ENCODE measurements at places on chromosomes 7 and 10.

GRCh38 chr10:31288962-31289361 is 30.1 kb upstream of the ZEB1 start:
- peak; percentile 79 for ATAC-seq

GRCh38 chr7:333393-333764 is 43.4 kb downstream of the FOXL3 start:
- peak; percentile 41 for ATAC-seq

DNA sequence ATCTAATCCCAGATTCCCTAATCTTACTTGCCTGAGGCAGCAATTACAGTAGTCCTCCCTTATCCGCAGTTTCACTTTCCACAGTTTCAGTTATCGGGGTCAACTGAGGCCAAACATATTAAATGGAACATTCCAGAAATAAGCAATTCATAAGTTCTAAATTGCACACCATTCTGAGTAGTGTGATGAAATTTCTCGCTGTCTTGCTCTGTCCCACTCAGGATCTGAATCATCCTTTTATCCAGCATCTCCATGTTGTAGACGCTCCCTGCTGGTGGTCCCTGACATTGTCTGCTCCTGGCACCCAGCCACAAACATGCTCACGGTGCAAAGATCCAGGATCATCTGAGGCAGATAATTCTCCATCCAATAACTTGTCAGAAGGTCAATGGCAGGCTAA is 128.7 kb upstream of the CXCL12 start:
- ATAC-seq = no peak

DNA sequence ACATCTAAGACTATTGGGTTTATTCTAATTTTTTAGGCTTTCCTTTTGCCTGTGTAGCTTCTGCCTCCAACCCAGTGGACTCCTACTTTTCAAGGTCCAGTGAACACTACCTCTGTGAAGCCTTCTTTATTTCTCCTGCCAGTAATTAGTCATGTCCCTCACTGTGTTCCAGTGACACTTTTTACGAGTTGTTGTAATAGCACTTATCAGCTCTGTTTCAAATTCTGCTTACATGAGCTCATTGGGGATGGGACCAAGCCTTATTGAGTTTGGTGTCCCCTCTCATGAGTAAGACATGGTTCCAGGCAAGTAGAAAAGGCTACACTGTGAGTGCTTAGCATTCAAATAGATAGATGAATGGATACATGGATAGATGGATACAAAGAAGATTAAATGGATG is 184.6 kb downstream of the HIBADH start:
- ATAC-seq = no peak

DNA sequence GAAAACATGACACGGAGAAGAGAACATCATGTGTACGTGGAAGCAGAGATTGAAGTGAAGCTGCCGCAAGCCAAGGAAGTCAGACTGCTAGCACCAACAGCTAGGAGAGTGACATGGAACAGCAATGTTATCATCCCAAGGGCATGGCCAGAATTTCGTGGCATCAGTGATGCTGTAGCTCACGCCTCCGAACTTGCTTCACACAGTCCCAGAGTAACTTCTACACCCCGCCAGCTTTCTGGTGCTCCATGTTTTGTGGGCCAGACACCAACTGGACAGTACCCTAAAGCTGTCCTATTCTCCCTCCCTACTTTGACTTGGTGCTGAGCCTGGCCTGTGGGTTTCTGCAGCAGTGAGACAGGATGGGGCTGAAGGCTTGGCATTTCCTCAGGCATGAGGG is 33.0 kb upstream of the EMX2 start:
- no peak for ATAC-seq

- ATAC-seq = no peak
Measured at GRCh38 chr10:74223755-74224529, 72.9 kb downstream of the ADK start.

DNA sequence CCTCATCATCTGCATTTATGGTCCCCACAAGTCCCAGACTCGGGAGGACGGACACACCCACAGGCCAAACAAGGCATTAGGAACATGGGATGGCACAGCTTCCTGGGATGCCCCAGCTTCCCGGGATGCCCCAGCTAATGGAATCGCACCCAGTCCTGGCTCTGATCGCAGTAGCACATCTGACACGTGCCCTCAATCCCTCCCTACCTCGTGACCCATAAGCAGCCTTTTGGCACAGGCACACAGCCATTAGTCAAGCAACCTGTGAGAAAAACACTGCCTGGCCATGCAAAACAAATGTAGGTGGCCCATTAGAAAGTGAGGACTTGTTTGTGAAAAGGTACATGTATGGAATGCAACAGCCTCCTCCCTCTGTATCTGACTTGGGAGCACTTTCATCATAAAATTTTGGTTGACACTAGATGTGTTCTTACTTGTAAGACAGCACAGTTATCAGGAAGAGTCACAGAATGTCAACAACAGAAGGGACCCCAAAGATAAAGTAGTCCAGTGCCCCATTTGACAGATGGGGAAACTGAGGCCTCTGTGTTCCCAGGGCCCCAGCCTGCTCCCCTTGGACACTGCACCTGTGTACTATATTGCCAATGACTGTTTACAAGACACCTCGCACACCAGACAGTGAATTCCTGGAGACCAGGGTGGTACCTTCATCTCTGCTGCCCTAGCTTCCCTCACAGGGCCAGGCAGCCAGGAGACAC is 34.4 kb downstream of the DLG5 start:
- no peak for ATAC-seq

DNA sequence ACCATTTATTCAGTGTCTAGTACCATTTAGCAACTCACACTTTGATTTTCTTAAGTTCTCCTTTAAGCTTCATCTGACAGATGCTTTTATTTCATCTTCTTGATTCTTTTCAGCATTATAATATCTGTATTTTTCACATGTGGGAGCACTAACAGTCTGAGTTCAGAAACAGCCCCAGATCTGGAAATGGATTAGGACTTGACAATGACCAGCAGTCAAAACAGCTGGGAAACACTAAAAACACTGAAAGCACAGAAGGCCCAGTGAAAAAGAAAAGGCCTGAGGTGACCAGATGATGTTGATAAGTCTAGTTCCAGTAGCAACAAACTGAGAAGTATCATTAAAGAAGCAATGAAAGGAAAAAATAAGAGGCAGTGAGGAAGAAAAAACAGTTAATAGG is 304.7 kb upstream of the MYO3A start:
- ATAC-seq = no peak

DNA sequence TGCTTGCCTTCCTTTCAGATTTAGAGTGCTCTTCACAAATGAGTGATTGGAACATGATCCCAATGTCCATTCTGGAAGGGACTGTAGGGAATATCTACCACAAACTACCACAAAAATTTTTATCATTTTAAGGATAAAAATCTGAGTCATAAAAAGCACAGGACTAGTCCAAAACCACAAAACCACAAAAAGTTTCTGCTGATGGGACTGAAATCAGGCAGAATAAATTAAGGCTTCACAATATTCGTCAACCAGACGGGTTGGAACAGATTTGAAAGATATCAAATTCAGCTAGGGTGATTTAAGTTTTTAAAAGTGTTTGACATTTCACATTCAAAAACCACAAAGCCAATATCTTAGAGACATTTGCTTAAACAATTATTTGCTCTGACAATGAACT is 100.1 kb upstream of the PTN start:
- no peak for ATAC-seq

- no peak for ATAC-seq
Measured at GRCh38 chr7:5143106-5143505, 46.9 kb upstream of the WIPI2 start.

- ATAC-seq = peak; percentile 76
Measured at GRCh38 chr7:50359995-50360925, 55.7 kb downstream of the IKZF1 start.

DNA sequence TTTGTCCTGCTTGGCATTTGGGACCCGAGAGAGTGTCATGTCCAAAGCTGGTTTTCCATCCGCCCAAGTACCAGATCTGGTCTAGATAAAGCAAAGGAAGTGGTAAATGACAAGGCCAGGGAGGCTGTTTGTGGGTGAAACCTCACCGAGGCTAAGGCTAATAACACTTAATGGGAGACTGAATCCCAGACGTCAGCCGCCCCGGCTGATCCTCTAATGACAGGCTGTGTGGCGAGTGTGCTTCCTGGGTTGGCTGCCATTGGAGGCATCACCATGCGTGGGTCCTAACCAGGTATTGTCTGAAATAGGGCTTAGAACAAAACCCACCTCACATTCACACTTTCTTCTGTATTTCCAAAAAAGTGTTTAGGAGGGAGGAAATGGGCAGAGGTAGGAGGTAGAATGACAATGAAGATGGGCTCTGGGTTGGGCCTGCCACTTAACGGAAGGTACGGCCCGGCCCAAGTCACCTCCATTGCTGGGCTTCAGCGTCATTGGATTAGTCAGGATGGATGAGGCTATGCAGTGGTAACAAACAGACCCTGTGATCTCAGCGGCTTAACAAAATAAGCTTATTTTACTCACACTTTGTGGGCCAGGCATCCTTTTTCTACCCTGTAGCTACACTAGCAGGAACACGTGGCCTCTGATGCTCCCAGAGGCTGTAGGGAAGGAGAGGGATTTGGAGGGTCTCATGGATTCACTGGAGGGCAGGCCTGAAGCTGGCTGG is 59.7 kb downstream of the PROSER2 start:
- ATAC-seq = no peak

- ATAC-seq = peak; percentile 87
Measured at GRCh38 chr10:71708301-71708703, 11.3 kb downstream of the C10orf105 start.
